Smooth muscle cell of the coronary artery (primary cell): ENCODE measurements at places on chromosomes 7 and 10. TPM values are rescaled to one million over a fixed set of nuclear protein-coding genes. Genes with fewer than 3 reads are reported as not detected.

NEUROD6 gene
- total RNA-seq = not detected in 2 replicates

SCIN gene
- 0.23 and 0.75 TPM in 2 replicates for total RNA-seq

VGF gene
- not detected in 2 replicates for total RNA-seq

SFTPD gene
- total RNA-seq = 0.15 TPM in 1 of 2 replicates, not detected in the other

MINDY3 gene
- total RNA-seq = 21.3 and 21.5 TPM in 2 replicates

RELN gene
- total RNA-seq = 0.08 and 1.5 TPM in 2 replicates
